ENCODE measurements at places on chromosomes 5 and 9.

DNA sequence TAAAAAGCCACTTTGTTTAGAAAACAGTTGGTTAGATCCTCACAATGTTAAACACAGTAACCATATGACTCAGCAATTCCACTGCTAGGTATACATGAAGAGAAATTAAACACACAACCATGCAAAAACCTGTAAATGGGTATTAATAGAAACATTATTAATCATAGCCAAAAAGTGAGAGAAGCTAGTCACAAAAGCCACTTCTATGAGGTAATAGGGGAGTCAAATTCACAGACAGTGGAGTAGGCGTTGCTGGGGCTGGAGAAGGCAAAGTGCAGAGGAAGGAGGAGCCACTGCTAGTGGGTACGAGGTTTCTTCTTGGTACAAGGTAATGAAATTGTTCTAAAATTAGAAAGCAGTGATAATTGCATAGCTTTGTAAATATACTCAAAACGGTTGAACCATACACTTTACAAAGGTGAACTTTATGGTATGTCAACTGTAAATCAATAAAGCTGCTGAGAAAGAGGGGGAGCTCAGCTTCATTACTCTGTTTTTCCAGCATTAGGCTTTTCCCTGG lies 364.4 kb downstream of the GADD45G start:
- no peak for DNase-seq

GRCh38 chr9:36245906-36246305 lies 12.3 kb downstream of the GNE start:
- no peak for DNase-seq

DNA sequence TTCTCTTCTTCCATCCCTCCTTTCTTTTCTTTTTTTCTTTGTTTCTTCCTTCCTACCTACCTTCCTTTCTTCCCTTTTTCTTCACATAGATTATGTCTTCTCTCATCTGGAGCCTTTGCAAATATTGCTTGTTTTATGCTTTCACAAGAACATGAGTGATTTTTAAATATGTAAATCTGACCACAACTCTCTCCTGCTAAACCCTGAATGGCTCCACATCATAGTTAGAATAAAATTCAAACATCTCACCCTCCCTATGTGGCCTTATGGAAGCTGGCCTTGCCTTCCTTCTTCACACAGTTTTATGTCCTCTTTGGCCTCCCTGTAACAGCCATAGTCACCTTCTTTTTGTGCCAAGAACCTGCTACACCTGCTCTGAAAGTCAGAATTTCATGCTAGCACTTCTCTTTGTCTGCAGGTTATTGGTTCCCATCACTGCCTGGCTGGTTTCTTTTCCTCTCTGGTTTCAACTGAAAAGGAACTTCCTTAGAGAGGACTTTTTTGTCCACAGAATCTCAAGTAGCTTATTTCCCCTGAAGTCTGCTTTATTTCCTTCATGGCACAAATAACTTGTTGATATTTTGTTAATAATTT lies 114.3 kb upstream of the TNC start:
- no peak for DNase-seq

- no peak for DNase-seq
Measured at GRCh38 chr5:32612134-32612888, 27.0 kb downstream of the SUB1 start.

- DNase-seq = no peak
Measured at GRCh38 chr5:94746731-94747124, 128.3 kb downstream of the SLF1 start.

- DNase-seq = no peak
Measured at GRCh38 chr5:90930756-90931431, 372.3 kb downstream of the ADGRV1 start.

- DNase-seq = no peak
Measured at GRCh38 chr5:149135536-149136201, 5.6 kb upstream of the ABLIM3 start.

- DNase-seq = no peak
Measured at GRCh38 chr5:161086461-161086860, 234.4 kb upstream of the ATP10B start.

DNA sequence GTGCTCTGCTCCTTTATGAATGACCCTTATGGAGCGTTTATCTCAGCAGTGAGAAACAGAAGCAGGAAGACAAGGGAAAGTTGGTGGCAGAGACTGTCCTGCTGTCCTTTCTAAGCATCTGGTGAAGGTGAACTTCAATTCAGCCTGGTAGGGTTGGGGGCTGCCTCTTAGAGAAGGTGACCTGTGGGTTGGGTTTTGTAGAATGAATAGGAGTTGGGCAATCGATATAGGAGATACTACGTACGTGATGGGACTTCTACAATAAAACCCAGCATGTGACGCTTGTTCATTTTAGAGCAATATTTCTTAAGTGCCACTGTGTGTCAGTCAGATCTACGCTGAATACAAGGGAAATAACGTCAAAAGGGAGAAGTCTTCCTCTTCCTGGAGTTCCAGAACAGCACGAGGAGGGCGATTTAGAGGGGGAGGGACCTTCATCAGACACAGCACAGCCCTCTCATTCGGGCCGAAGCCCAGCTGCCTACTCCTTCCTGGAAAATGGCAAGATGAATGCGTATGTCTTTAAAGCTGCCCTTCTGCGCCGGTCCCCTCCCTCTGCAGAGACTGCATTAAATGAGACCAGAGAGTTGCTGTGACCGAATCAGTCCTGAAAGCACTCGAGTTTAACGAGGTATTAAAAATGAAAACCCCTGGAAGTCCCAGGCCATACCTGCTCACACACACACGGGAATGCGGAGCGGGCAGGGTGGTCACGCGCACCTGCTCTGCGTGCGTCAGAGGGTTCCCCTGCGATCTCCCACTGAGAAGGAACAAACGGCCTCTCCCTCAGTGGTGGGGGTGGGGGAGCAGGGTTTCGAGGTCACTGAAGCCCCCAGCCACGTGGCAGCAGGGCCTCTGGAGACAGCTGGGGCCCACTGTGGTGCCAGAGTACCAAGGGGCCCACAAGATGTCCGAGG lies 85.3 kb upstream of the SARDH start:
- no peak for DNase-seq

GRCh38 chr5:91212714-91213092 lies 170.4 kb downstream of the ARRDC3 start:
- DNase-seq = no peak

GRCh38 chr5:72096602-72097188 lies 10.6 kb upstream of the MAP1B start:
- no peak for DNase-seq

DNA sequence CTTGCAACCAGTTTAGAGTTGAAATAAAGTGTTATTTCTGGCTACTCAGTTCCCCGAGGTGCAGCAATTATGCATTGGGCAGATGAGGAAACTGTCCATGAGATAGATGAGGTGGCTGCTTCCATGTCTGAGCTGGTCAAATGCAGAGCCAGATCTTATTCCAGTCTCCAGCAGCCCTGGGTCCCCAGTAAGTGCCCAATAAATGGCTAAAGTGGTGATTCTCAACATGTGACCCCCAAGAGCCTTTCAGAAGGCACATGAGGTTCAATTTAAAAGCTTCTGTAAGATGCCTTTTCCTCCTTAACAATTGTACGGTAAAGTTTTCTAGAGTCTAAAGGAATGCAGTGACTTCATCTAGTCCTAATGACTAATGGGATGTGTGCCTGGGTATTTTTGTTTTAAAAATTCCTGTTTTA lies 17.5 kb downstream of the ATOX1 start:
- no peak for DNase-seq

DNA sequence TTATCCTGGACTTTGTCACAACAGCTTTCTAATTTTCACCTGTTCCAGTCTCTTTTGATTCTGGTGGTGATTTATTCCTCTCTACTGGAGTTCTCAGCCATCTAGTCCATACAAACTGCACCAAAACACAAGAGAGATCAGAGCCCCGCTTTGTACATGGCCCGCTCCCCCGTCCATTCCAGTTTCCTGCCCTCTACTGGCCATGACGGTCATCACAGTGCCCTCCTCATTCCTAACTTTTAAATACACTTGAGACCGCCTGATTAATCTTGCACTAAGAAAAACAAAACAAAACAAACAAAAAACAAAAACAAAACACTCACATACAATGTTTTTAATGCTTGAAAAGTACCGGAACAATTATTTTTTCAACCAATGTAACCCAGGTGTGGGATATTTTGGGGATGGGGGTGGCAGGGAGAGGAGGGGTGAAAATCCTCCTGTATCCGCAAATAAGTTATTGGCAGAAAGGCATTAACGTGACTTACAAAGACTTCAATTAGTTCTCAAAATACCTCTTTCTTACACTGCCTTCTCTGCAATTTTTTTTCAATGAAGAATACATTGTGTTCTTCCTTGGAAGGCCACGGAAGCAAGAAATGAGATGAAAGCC lies 84.8 kb upstream of the PAM start:
- DNase-seq = no peak

DNA sequence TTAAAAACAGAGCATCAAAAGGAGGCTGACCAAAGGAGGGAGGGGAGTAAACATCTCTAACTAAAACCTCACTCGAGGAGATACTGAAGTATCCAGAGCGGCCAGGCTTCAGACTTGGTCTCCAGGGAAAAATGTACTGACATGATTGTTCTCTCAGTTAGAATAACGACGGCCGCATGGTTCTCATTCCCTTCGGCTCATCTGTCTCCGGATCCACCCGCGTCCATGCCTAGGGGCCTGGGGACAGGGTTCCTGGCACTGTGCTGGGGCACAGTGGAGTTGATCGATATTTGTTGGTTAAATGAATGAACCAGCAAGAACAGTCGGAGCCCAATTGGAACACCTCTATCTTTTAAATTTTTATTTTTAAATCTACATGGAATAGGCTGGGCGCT lies 167.1 kb upstream of the PHYKPL start:
- no peak for DNase-seq

DNA sequence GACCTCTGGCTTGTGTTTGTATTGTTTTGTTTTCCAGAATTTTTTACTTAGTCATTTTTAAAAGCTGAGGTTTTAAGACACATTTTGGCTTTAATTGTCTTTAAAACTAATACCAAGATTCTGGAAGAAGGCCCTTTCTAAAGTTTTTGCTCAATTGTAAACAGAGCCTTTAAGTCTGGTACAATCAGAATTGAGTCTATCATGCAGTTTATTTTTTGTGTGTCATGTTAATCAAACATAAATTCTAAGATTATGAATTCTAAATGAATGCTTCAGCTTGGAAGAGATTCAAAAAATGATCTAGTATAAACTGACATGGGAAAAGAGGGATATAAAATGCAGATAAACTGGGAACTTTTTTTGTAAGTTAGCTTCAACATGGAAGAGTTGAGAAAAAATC lies 882.7 kb downstream of the TLE1 start:
- DNase-seq = no peak

GRCh38 chr5:78797936-78798672 lies 149.5 kb upstream of the LHFPL2 start:
- no peak for DNase-seq

GRCh38 chr5:75042522-75042921 lies 9.8 kb downstream of the GCNT4 start:
- no peak for DNase-seq

DNA sequence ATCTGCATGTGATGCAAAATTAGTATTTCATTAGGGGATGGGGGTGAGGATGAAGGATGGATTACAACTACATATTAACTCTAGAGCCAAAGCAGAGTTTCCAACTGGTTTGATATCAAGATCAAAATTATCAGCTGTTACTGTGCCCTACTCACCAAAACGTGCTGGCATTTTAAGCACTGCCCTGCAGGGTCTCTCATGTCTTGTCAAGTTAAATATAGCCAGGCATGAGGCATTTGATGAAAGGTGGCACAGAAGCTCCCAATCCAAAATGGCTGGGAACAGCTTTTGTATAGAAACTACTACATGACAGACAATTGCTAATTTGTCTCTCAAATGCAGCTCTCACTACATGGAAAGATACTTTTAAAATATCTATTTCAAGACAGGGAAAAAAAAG lies 27.1 kb upstream of the CAAP1 start:
- DNase-seq = no peak

DNA sequence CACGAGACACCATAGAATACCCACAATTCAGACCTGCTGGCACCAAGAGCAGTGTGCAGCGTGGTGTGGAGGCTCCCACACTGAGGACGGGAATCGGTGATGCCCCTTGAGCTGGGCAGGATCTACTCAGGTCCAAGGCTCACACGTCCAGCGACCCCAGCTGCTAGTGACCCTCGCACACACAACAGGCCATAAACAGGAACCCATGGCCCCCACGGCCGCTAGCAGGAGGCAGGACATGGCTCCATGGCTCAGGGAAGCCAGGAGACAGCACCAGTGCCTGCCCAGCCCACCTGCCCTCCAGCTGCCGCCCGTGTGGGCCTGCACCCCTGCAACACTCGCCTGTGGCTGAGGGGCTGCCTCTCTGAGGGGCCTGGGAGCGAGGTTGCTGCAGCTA lies 43.4 kb upstream of the SLC9A3 start:
- DNase-seq = no peak

DNA sequence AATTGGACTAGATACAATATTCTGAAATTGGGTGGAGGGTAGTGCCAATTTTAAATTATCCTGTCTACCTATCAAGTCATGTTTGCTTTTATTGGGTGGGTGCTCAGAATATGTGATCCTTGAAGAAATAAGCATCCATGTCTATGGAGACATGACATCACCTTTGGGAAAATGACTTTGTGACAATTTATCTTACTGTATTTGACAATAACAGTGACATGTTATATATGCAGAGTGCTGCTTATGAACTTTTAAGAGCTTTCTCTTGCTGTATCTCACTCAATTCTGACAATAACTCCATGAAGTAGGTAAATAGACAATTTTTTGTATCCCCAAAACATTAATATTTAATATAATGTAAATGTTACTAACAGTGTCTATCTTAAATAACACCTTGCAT lies 15.1 kb upstream of the ACTBL2 start:
- no peak for DNase-seq
